ENCODE measurements at places on chromosomes 7 and 10.

DNA sequence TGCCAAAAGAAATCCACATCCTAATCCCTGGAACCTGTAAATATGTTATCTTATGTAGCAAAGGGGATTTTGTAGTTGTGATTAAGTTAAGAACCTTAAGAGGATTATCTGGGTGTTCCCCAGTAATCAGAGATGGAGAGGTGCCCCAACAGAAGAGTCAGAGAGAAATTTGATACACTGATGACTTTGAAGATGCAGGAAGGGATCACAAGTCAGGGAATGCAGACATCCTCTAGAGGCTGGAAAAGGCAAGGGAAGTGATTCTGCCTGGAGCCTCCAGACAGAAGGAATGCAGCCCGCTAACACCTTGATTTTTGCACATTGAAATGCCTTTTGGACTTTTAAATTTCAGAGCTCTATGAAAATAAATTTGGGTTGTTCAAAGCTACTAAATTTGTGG, 531.7 kb downstream of the DNAJB9 start:
- no peaks in the 10 kb centered on the region for H3K27me3 ChIP-seq
- H3K4me3 ChIP-seq: no peak overlapping the region

GRCh38 chr10:129850790-129851189, 113.3 kb downstream of the EBF3 start:
- H3K4me3 ChIP-seq: no peak overlapping the region
- no peaks in the 10 kb centered on the region for H3K4me1 ChIP-seq
- H3K27me3 ChIP-seq: no peaks in the 10 kb centered on the region
- no peaks in the 10 kb centered on the region for H3K36me3 ChIP-seq

DNA sequence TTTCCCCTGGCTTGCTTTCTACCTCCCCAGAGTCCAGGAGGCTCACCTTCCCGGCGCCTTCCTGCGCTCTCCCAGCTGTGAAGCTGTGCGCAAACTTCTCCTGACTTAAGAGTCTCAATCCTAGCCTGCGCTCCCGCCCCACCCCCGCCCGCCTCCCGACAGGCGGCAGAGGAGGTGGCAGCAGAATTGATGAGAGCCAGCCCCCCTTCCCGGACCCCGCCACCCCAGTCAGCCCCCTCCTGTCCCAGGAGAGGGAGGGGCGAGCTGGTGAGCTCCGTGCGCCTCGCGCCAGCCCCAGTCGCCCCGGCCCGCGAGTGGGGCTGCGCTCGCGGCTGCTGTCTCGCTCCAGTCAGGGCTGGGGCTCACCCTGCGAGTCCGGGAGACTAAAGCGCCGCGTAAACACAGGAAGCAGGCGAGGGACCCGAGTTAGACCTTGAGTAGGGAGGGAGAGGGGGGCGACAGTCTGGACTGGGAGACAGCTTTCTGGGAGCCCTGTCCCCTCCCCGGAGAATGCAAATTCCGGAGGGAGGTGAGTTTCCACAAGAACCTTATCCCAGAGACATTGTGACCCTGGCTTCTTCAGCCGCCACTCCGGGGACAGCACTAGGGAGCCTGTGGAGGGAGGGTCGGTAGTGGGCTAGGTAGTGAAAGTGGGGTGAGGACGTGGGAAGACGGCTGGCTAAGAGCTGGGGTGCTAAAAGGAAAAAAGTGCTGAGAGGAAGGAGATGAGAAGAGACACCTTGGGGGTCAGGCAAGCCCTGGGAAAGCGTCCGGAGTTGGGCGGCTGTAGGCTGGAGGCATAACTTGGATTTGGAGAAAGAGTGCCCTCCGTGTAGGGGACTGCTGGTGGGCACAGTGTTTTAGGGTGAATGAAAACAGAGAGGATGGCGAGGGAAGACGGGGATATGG, at the start of gene CALCR:
TSS of gene CALCR (minus strand) at position 79 of the 909 bp plus-strand sequence. CDS start 87,743 bp downstream, outside the sequence.
- no peaks in the 10 kb centered on the region for H3K4me1 ChIP-seq
- no peak within 1 kb of the TSS for H3K27ac ChIP-seq
- H3K36me3 ChIP-seq: no peaks in the 10 kb centered on the region

DNA sequence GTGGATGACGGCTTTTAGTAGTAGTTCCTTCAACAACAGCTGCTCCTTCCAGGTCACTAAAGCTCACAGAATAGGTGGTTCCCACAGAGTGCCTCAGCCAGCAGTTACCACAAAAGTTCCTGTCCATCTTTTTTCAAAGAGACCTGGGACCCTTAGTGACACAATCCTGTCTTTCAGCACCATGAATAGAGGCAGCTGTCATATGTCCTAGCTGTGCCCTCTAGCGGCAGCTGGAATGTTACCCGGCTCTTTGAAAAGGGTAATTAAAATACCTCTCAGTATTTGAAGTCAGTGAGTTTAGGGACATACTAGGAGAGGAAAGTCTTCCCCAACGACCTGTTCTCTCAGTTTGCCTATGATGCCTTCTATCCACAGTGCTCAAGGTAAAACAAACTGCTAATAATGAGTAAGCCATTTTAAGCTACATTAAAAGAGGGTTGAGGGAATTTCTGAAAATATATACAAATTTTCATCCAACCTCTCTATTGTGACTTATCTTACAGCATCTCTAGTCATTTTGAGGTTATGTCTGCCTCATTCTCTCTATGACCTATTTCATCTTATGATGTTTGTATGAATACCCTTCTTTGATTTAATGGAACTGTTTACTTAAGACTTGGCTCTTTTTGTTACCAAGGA, 290.8 kb downstream of the NXPH1 start:
- no peak overlapping the region for H3K4me3 ChIP-seq
- H3K27ac ChIP-seq: no peak overlapping the region
- no peak for DNase-seq
- H3K4me1 ChIP-seq: no peaks in the 10 kb centered on the region
- H3K27me3 ChIP-seq: no peaks in the 10 kb centered on the region

- no peak overlapping the region for H3K4me3 ChIP-seq
- H3K4me1 ChIP-seq: no peaks in the 10 kb centered on the region
- no peak for DNase-seq
- H3K27me3 ChIP-seq: no peaks in the 10 kb centered on the region
These were observed 78.1 kb upstream of the TMEM196 start for GRCh38 chr7:19851504-19851903.

DNA sequence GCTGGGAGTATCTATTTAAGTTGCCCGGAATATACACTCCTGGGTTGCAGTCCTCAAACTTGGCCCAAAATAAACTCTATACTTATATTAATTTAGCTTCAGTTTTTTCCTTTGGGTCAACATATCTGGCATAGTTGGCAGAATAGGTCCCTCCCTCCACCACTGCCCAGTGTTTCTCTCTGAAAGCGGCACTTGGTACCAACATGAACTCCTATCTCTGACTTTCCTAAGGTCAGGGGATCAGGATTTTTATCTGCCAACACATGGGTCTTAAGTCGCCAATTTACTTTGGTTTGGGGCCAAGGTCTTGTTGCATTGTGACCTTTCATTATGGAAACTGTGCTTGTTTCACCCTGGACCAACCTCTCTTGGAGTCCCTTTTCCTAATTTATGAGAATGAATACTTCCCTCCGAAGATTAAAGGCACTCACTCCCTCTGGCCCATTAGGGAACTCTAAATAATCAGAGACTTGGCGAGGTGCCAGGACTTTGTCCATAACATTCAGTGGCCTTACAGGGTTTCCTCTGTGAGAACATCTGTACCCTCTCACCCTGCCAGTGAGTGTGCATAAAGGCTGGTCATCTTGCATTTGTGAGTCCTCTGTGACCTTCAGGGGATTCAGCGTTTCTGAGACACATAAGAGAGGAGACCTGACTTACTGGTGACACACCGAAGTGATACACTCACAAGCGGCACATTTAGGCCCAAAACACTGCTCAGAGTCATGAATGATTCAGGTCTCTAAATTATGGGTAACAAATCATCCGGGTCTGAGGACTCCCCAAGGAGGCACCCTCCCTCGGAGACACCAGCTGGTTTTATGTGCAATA, 19.7 kb upstream of the FKBP9 start:
- H3K4me1 ChIP-seq: peaks cover 9% of the 10 kb centered on the region
- H3K27ac ChIP-seq: no peak overlapping the region
- no peak for DNase-seq
- no peaks in the 10 kb centered on the region for H3K36me3 ChIP-seq
- no peaks in the 10 kb centered on the region for H3K27me3 ChIP-seq

DNA sequence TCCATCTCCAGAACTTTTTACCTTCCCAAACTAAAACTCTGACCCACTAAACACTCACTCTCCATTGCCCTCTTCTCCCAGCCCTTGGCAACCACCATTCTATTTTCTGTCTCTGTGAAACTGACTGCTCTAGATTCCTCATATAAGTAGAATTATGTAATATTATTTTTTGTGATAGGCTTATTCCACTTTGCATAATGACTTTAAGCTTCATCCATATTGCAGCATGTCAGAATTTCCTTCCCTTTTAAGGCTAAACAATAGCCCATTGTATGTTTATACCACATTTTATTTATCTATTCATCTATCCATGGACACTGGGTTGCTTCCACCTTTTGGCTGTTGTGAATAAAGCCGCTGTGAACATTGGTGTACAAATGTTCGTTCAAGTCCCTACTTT, 308.8 kb downstream of the RNLS start:
- peaks cover 53% of the 10 kb centered on the region for H3K4me1 ChIP-seq
- H3K27ac ChIP-seq: no peak overlapping the region
- no peaks in the 10 kb centered on the region for H3K36me3 ChIP-seq
- no peak for DNase-seq

- no peaks in the 10 kb centered on the region for H3K4me1 ChIP-seq
- H3K4me3 ChIP-seq: no peak overlapping the region
- no peak overlapping the region for H3K27ac ChIP-seq
- no peaks in the 10 kb centered on the region for H3K36me3 ChIP-seq
These were observed 17.3 kb downstream of the ABCB4 start for GRCh38 chr7:87458148-87458547.

- DNase-seq: no peak
- no peaks in the 10 kb centered on the region for H3K27me3 ChIP-seq
- peaks cover 15% of the 10 kb centered on the region for H3K4me1 ChIP-seq
- H3K27ac ChIP-seq: no peak overlapping the region
- H3K4me3 ChIP-seq: no peak overlapping the region
- no peaks in the 10 kb centered on the region for H3K36me3 ChIP-seq
These were observed 2.0 kb downstream of the STK32C start for GRCh38 chr10:132305654-132306342.

DNA sequence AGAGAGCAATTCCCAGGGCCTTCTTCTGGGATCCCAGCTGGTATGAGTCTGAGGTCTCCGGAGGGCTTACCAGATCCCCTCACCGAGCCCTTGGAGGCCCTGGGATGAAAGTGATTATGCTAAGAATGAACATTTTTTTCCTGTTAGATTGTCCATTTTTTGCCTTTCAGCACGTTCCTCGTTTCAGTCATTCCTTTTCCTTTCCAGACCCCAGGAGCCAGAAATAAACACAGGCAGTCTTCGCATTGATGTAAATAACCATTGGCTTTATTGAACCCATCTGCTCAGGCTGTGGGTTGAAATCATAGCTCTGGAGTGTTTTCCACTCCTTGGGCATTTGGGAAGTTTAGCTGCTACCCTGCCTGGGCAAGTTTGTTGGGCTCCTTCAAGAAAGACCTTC, 320.9 kb upstream of the AUTS2 start:
- no peak overlapping the region for H3K4me3 ChIP-seq
- H3K27ac ChIP-seq: no peak overlapping the region
- no peaks in the 10 kb centered on the region for H3K27me3 ChIP-seq
- DNase-seq: no peak
- no peaks in the 10 kb centered on the region for H3K36me3 ChIP-seq

DNA sequence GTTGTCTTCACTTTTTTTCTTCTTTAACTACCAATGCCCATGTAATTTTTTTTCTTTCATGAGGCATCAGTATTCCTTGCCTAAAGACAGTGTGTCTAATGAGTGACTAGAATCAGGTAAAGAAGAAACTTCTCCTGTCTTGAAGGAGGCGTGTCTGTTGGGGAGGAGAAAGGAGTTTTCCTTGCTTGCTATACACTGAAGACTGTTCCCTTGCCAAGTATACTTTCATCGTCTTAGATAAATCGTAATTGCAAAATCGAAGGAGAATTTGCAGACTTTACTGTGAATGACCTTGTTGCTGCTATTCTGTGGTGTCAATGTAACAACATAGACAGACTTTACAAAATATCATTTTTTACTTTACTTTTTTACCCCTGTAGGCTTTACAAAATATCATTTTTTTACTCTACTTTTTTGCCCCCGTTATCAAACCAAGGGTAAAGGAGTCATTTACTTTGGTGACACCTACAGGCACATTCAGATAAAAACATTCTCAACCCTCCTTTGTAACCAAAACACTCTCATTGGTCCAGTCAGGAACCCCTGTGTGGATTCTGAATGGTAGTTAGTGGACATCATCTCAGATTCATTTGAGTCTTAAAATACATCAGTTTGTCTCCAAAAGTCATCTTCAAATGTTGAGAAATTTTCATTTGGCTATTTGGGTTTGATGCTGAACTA, 232.4 kb downstream of the AHR start:
- no peaks in the 10 kb centered on the region for H3K36me3 ChIP-seq
- no peak overlapping the region for H3K4me3 ChIP-seq
- H3K4me1 ChIP-seq: no peaks in the 10 kb centered on the region
- no peak for DNase-seq
- no peaks in the 10 kb centered on the region for H3K27me3 ChIP-seq

GRCh38 chr7:2567679-2568278, 9.0 kb downstream of the IQCE start:
- no peaks in the 10 kb centered on the region for H3K36me3 ChIP-seq
- DNase-seq: no peak
- H3K4me1 ChIP-seq: peaks cover 7% of the 10 kb centered on the region
- no peak overlapping the region for H3K4me3 ChIP-seq

DNA sequence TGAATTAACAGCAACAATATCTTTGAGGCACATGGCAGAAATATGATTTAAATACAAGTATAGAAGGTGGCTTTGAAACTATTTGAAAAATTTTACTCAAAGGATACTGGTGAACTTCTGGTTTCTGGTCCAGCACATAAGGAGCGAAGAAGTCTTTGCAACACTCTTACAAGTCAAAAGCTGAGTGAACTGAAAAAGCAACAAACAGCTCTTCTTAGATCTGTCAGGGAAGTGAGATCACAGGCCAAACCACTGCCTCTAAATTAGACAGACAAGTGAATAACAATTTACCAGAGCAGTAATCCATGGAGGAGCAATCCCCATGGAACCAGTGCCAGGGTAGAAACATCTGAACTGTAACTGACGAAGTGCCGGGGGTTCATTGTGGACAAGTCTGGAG, 9.6 kb upstream of the VWC2 start:
- H3K4me3 ChIP-seq: no peak overlapping the region
- H3K27me3 ChIP-seq: no peaks in the 10 kb centered on the region
- no peaks in the 10 kb centered on the region for H3K4me1 ChIP-seq
- DNase-seq: no peak

- H3K4me1 ChIP-seq: no peaks in the 10 kb centered on the region
- H3K27ac ChIP-seq: no peak overlapping the region
- H3K27me3 ChIP-seq: no peaks in the 10 kb centered on the region
- no peaks in the 10 kb centered on the region for H3K36me3 ChIP-seq
These were observed 15.4 kb downstream of the PRF1 start for GRCh38 chr10:70587045-70587658.

Measured in CD4-positive, alpha-beta memory T cell (primary cell).